ENCODE measurements at places on chromosomes 6 and 20.
A peak's percentile ranks its signal among the peaks of the same experiment; 100 is the strongest.

- DNase-seq, result no peak
Observed at GRCh38 chr20:4533368-4534133, 188.2 kb upstream of the PRND start.

GRCh38 chr20:62368976-62369814 is 2.1 kb upstream of the LAMA5 start:
- no peak for DNase-seq

GRCh38 chr20:3218307-3218988 is 9.2 kb downstream of the ITPA start:
- DNase-seq, result peak; percentile 51

DNA sequence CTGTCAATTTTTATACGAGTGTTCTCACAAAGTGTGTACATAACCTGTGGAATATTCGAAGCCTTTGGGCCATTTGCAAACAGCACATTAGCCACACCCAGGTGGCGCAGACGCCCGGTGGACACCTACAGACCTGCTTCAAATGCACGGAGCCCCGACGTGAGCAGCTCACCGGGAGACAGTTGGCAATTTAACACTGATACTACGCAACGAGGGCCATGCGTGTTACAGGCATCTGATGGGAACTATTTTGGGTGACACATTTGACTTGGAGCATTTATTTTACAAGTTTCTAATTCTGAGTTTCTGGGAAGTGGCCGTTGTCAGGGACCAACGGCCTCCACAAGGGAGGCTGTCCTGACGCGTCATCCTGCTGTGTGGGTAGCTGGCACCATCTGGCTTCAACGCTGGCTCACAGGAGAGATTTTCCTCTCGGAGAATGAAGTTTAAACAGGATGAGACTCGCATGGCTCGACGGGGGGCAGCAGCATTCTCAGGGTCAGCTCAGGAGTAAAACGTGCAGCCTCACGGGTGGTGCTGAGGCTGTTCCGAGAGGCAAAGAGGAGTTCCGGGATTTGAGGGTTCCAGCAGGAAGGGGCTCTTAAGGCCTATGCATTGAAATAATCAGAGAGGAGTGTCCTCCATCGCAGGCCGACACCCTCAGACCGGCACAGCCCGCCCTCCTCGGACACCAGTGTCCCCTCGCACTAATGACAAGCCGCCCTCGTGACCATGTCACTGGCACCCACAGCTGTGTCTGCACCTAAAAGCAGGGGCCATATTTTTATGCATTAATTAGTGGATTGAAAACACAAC is 207.4 kb downstream of the DLL1 start:
- DNase-seq, result no peak

- no peak for DNase-seq
Observed at GRCh38 chr6:99604166-99605073, 2.2 kb upstream of the PRDM13 start.

GRCh38 chr20:35011589-35012226 is 56.0 kb downstream of the MYH7B start:
- no peak for DNase-seq

GRCh38 chr20:32336918-32337347 is 21.2 kb upstream of the ASXL1 start:
- DNase-seq, result no peak

DNA sequence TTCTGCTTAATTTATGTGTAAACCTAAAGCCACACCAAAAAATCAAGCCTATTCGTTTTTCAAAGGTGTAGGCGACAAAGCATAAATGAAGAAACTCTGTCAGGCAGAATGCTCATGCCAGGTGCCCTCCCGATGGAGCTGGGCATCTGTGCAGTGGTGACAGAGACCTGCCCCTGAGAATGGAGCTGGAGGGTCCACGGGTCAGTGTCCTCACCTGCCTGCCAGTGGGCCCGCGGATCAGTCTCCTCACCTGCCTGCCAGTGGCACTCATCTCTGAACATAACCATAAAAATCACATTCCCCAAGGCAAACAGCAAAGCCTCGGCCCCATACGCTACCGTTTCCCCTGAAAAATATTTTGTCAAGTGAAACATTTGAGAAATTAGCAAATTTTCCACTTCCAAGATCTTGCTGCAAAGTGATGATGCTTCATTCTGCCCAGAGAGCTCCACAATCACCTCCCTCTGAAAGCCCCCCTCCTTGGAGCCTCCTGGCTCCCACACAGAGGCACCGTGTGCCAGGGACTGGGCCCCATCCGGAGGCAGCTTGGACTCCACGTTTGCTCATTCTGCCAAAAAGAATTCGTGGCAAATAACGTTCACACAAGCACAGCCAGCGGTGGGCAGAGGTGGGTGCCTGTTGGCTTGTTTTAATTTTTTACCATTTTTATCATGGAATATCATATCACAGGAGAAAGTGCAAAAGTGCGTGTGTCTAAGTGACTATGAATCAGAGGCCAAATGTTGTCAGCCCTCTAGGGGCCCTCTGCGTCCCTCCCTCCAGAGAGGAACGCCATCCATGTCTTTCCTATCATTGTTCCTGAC is 88.8 kb downstream of the YTHDF1 start:
- DNase-seq, result no peak

GRCh38 chr20:58603721-58604120 is 47.4 kb upstream of the STX16 start:
- no peak for DNase-seq

GRCh38 chr6:93679836-93680235 is 260.5 kb upstream of the EPHA7 start:
- no peak for DNase-seq

DNA sequence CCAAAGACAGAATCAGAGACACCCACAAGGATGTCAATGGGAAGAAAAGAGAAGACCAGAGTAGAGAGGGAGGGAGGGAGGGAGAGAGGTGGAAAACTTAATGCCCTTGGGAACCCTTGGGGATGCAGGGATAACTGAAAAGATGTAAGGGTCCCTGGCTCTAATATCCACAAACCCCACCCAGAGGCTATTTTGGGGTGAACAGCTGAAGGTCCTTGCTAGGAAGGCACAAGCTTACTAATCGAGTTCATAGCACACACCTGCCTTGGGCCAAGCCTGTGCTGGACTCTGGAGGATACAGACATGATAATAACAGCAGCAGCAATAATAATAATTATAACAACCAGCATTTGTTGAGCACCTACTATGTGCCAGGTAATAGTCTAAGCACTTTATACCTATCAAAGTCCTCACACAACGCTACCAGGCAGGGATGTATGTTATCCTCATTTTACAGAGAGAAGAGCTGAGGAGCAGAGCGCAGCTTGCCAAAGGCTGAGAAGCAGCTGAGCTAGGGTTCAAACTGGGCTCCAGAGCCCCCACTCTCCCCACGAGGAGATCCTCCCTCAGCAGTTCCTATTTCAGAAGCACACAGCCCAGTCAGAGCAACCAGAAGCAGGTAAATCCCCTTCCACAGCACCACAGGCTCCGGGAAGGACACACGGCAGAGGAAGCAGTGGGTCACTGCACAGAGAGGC is 174.2 kb downstream of the ANKRD60 start:
- DNase-seq, result no peak

DNA sequence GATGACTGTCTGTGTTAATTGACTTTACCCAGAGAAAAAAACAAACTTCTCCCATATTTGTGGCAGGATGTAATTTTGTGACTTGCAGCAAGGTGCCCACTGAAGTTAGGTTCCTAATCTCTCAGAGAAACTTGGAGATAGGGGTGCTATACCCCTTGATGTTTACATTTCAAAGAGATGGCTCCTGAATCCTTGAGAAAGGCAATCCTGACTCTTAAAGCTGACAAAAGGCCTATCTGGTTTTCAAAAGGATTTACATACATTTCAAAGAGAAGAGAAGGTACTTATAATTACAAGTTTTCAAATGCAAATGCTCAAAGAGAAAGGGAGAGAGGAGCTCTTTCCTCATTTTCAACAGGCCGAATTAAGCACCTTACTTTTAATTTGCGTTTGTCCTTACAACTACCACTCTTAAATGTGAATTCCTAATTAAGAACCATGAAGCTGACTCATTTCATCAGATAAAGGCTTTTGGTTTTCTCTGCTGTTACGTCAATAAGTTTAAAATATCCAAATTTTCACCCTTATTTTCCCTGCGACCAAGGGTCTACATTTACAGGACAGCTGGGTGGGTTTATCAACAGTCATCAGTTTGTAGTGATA is 711.8 kb upstream of the MAP3K7 start:
- DNase-seq, result no peak

GRCh38 chr6:25337431-25337830 is 58.3 kb downstream of the CARMIL1 start:
- no peak for DNase-seq

- no peak for DNase-seq
Observed at GRCh38 chr20:48019496-48019895, 234.2 kb upstream of the SULF2 start.

DNA sequence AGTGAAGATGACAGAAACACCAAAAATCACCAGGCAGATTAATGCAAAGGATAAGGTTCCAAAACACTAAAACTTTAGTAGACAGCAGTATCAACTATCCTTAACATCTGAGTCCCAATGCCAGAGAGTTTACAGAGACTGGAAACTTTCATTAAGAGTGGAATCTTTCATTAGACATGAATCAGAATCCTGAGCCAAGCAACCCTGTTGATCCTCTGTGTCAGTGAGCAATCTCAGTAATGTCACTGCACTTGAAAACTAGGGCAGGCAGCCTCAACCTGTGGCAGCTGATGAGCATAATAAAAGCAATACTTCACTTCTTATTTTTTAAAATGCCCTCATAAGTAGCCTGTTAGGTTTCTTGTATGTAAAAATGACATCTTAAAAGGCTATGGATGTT is 252.8 kb upstream of the PLN start:
- DNase-seq, result no peak

DNA sequence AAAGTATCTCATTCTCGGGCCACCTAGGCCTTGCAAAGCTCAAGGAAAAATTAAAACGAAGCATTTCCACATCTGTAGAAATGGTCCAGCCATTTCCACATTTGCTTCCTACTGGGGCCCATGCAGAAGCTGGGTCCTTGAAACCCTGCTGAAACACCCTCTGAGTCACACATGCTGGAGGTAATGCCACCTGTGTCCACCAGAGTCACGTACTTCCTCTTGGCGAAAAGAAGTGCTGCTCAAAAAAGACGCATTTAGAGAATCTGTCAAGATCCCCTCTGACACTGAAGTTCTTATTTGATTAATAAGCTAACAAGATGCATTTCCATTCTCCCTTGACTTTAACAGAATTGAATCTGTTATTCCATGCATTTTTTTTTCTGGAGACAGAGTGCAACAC is 423.2 kb downstream of the PREX1 start:
- DNase-seq, result no peak

DNA sequence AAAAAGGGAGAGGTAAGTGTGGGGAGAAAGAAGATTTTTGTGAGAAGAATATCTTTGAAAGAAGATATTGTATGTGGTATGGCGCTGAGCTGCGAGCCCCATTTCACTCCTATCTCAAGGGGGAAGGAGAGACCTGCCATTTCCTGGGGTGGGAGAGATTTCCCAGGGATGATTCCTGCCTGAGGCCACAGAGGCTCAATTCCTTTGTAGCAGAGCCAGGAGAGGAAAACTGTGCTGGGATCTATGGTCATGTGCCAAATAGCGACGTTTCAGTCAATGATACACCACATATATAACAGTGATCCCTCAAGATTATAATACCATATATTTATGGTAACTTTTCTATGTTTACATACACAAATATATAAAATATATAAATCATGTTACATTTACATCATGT is 28.9 kb downstream of the TCF21 start:
- DNase-seq, result no peak

DNA sequence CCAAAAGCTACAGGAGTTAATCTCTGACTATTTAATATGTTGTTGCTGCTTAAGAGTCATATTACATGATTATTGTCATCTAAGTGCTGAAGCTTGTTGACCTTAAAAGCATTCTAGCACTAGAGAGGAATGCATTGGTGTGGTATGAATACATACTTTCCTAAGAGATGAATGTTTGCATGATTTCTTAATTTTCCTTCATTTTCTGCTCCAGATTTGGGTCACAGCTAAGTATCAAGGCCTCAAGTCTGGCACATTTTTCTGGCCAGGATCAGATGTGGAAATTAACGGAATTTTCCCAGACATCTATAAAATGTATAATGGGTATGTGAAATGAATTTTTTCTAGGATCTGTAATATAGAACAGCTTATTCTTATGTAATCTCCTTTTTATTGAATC is 53.6 kb downstream of the ENPP1 start:
- no peak for DNase-seq

- no peak for DNase-seq
Observed at GRCh38 chr6:39341352-39341751, 18.9 kb upstream of the KCNK16 start.

DNA sequence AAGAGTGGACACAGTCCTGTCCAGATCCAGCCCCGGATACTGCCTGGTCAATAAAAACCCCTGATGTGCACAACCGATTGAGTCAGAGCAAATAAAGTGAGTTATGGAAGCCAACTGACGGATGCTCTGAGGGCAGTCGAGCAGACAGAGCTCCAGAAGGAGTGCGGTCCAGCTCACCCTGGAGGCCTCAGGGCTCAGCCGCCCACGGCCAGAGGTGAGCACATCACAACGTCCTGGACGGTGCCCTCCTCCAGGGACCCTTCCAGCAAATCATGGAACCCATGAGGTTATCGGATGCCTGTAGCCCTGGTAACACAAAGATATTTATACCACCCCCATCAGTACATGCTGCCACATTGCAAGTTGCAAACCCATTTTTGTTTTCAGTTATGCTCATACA is 44.0 kb upstream of the SMOC2 start:
- DNase-seq, result no peak

- DNase-seq, result no peak
Observed at GRCh38 chr6:5208057-5208456, 52.7 kb downstream of the LYRM4 start.

DNA sequence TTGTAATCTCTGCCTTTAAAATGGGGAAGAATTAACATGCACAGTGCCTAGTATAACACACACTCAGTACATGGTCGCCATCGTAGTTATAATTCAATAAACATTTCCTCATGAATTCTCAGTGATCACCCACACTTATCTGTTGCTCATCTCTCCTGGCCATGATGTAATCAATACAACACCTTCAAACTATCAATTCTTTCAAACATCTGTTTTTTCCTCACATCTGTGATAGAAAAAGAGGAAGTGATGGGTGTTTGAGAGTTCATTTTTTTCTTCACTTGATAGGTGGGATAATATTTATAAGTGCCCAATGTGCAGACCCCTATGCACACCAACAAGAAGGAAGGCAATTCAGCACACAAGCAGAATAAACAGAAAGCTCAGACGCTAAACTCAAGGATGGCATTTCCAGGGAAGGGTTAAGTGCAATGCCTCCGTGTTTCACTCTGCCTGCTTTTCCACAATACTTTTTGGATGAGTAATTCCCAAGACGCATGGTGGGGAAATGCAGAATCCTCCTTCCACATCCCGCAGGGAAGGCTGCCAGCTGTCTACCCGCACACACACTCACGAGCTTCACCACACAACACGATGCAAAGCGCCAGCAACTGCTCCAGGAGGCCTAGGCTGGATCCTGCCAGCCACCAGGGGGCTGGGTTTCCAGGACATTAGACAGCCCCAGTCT is 100.3 kb downstream of the GMPR start:
- no peak for DNase-seq

- DNase-seq, result no peak
Observed at GRCh38 chr6:14348389-14348788, 230.8 kb downstream of the CD83 start.

GRCh38 chr6:25223490-25223991 is 55.6 kb upstream of the CARMIL1 start:
- DNase-seq, result peak; percentile 14

- DNase-seq, result no peak
Observed at GRCh38 chr20:2558581-2559278, 22.4 kb downstream of the TMC2 start.
